ENCODE measurements at places on chromosomes 5 and 9.

DNA sequence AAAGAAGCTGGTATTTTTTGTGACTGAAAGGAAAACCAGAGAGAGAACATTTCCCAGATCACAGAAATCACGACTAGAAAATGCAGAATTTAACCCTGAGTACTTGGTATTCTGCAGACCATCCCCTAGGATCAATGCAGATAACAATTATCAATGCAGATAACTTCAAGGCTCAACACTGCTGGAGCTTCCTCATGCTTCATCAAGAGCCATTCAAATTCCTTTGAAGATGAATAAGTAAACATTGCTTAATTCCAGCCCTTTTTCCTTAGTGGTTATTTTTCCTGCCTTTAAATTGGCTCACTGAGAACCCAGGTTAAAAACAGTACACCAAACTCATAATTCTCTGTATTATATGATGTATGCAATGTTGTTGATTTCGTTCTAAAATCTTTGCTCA lies 370.1 kb upstream of the TLE4 start:
- DNase-seq = no peak
- no peak overlapping the region for H3K4me3 ChIP-seq
- no peak overlapping the region for H3K27ac ChIP-seq
- H3K36me3 ChIP-seq = no peaks in the 10 kb centered on the region

DNA sequence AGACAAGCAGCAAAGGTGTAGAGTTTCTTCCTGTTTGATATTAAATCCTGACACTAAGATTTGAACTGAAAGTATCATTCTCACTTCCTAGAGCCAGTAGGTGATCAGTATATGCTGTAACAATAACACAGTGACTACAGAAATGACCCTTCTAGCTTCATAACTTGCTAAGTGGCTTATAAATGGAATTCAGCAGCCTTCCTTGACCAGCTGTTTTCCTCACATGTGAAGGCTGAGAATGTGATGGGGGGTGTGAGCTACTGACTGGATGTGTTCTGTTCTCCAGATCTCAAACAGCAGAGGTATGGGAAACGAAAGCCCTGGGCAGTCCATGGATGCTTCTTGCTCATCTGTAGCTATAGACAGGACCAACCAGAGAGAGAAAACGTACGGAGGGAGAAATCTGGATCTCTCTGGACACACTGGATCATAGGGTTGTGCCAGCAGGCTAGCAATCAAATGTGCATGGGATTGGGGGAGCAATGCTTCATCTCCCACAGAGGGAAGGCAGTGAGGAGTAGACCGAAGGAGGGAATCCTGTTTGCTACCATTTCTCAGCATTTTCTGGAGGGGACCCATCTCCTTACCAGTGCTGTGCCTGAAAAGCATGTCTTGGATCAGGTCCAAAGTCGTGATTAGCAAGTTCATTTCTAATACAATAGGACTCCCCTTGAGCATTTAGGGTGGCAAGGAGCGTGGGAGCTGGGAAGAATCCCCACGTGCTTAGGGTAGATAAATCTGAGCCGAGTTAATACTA lies 39.4 kb downstream of the TNFAIP8 start:
- H3K4me1 ChIP-seq = no peaks in the 10 kb centered on the region
- no peak overlapping the region for H3K4me3 ChIP-seq

DNA sequence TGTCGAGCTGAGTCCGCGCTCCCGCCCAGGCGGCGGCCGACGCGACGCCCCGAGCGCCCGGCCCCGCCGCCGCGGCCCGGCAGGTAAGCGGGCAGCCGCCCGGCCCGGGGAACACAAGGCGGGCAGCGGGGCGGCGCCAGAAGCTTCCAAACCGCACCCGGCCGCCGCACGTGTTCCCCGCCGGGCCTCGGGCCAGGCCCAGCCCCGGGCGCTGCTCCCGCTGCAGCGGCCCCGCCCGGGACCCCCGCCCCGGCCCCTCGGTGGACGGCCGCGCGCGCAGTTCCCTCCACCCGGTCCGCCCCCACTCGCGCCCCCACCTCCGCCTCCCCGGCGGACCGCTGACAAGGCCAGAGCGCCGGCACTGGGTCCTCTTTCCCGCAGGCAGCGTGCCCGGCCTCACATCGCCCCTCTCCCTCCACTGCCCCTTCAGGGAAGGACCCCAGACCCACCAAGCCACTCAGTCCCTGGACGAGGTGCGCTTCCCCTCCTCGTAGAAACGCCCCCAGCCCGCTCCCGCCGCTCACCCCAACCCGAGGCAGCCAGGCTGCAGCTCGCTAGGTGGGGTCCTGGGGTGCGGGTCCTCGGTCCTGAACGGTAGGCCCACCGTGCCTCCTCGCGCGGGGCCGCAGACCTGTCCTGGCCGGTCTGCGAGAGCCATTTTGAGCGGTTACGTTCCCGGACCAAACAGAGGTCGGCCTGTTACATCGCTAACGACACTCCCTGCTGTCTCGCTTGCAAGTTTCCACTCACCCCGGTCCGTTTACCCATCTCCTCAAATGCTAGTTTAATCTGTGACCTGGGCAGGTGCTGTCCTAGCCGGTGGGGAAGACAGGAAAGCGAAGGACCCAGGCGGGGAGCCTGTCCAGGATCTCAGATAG lies 475 bp downstream of the WDR5 start:
- peaks cover 46% of the 10 kb centered on the region for H3K4me1 ChIP-seq
- peaks cover 17% of the 10 kb centered on the region for H3K36me3 ChIP-seq
- H3K4me3 ChIP-seq = peak overlapping the region; percentile 98
- DNase-seq = no peak
- no peaks in the 10 kb centered on the region for H3K27me3 ChIP-seq
- no peak overlapping the region for H3K27ac ChIP-seq

DNA sequence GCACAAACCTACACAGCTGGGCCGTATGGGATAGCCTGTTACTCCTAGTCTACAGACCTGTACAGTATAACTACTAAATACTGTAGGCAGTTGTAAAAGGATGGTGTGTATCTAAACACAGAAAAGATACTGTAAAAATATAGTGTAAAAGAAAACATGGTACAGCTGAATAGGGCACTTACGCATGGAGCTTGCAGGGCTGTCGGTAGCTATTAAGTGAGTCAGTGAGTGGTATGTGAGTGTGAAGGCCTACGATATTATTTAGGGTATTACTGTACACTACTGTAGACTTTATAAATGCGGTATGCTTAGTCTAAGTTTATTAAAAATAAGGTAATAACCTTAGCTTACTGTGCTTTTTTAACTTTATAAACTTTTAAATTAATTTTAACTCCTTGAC lies 1.2 kb downstream of the ZCCHC9 start:
- H3K4me3 ChIP-seq = peak overlapping the region; percentile 81
- H3K27me3 ChIP-seq = no peaks in the 10 kb centered on the region
- no peak overlapping the region for H3K27ac ChIP-seq
- H3K4me1 ChIP-seq = no peaks in the 10 kb centered on the region
- peaks cover 5% of the 10 kb centered on the region for H3K36me3 ChIP-seq

DNA sequence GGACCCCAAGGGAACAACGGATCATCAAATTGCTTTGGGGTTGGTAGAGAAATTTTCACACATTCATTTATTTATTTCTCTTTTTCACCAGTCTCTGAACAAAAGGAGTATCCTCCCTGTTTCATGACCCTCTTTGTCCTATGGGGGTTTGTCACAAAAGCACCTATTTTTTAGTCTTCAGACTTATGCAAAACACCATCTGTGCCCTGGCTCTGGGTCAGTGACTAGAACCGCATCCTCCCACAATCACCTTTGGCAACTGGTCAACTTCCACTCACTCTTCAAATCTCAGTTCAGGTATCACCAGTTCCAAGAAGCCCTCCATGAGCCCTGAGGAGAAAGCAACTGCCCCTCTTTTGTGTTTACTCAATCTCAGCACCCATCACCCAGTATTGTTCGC lies 395.7 kb downstream of the CDK5RAP2 start:
- DNase-seq = no peak
- no peaks in the 10 kb centered on the region for H3K36me3 ChIP-seq
- H3K27ac ChIP-seq = no peak overlapping the region
- H3K4me3 ChIP-seq = no peak overlapping the region
- no peaks in the 10 kb centered on the region for H3K27me3 ChIP-seq

DNA sequence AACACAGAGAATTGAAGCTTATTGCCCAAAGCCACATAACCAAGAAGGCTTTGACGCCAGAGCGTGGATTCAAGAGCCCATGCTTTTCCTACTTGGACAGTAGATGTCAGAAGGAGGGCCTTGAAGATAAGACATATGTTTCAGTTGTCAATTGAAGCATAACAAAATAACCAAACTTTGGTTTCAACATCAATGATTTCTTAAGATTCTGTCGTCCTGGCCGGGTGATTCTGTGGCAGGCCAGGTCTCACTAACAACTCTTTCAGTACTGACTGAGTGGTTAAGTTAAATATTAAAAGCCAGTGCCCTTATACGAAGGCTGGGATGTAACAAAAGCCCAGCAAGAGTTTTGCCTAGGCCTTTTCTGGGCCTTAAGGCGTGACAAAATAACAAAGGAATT lies 94.0 kb downstream of the RCL1 start:
- no peak for DNase-seq
- H3K4me1 ChIP-seq = no peaks in the 10 kb centered on the region
- H3K4me3 ChIP-seq = no peak overlapping the region
- H3K27ac ChIP-seq = no peak overlapping the region
- H3K27me3 ChIP-seq = no peaks in the 10 kb centered on the region

GRCh38 chr5:59001154-59001553 lies 418.3 kb downstream of the RAB3C start:
- DNase-seq = no peak
- H3K27ac ChIP-seq = no peak overlapping the region
- H3K4me1 ChIP-seq = no peaks in the 10 kb centered on the region
- H3K36me3 ChIP-seq = no peaks in the 10 kb centered on the region

GRCh38 chr9:134716067-134716466 lies 74.5 kb downstream of the COL5A1 start:
- H3K27me3 ChIP-seq = no peaks in the 10 kb centered on the region
- peaks cover 12% of the 10 kb centered on the region for H3K4me1 ChIP-seq
- no peak for DNase-seq
- H3K27ac ChIP-seq = no peak overlapping the region
- no peaks in the 10 kb centered on the region for H3K36me3 ChIP-seq
- no peak overlapping the region for H3K4me3 ChIP-seq

GRCh38 chr5:10988622-10989021 lies 227.6 kb upstream of the DAP start:
- H3K4me1 ChIP-seq = peaks cover 29% of the 10 kb centered on the region
- peak overlapping the region; percentile 57 for H3K27ac ChIP-seq
- no peak overlapping the region for H3K4me3 ChIP-seq
- no peaks in the 10 kb centered on the region for H3K36me3 ChIP-seq
- no peak for DNase-seq
- H3K27me3 ChIP-seq = no peaks in the 10 kb centered on the region

DNA sequence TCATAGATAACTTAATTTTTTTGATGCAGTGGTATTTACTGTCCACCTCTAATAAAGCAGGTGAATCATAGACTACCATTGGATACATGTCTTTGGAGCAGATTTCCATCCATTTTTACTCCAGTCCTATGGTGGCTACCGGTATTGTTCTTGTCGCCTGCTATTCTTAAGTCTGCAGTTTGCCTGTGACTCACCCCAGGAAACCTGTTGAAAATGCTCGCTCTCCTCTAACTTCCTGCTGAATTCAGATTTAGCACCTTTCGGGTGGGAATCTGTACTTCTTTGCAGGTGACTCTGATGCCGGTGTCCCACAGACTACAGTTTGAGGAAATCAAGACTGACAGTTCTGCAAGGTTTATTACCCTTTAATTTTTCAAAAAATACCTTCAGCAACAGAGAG lies 58.8 kb upstream of the DHFR start:
- H3K4me1 ChIP-seq = no peaks in the 10 kb centered on the region
- H3K36me3 ChIP-seq = no peaks in the 10 kb centered on the region
- no peak overlapping the region for H3K4me3 ChIP-seq
- DNase-seq = no peak
- H3K27ac ChIP-seq = no peak overlapping the region
- no peaks in the 10 kb centered on the region for H3K27me3 ChIP-seq

GRCh38 chr9:32351845-32352244 lies 32.6 kb upstream of the ACO1 start:
- no peaks in the 10 kb centered on the region for H3K36me3 ChIP-seq
- no peaks in the 10 kb centered on the region for H3K27me3 ChIP-seq
- H3K27ac ChIP-seq = no peak overlapping the region
- DNase-seq = no peak
- no peak overlapping the region for H3K4me3 ChIP-seq

GRCh38 chr9:36191290-36191645 lies 547 bp downstream of the CLTA start:
- peak overlapping the region; percentile 85 for H3K27ac ChIP-seq
- no peaks in the 10 kb centered on the region for H3K36me3 ChIP-seq
- no peaks in the 10 kb centered on the region for H3K4me1 ChIP-seq
- H3K27me3 ChIP-seq = no peaks in the 10 kb centered on the region

- H3K27me3 ChIP-seq = no peaks in the 10 kb centered on the region
- no peaks in the 10 kb centered on the region for H3K4me1 ChIP-seq
- peak; percentile 50 for DNase-seq
- H3K4me3 ChIP-seq = no peak overlapping the region
Measured at GRCh38 chr5:1736889-1737711, 62.5 kb downstream of the MRPL36 start.
